ENCODE measurements at places on chromosomes 2 and 18.
A peak's percentile ranks its signal among the peaks of the same experiment; 100 is the strongest.

DNA sequence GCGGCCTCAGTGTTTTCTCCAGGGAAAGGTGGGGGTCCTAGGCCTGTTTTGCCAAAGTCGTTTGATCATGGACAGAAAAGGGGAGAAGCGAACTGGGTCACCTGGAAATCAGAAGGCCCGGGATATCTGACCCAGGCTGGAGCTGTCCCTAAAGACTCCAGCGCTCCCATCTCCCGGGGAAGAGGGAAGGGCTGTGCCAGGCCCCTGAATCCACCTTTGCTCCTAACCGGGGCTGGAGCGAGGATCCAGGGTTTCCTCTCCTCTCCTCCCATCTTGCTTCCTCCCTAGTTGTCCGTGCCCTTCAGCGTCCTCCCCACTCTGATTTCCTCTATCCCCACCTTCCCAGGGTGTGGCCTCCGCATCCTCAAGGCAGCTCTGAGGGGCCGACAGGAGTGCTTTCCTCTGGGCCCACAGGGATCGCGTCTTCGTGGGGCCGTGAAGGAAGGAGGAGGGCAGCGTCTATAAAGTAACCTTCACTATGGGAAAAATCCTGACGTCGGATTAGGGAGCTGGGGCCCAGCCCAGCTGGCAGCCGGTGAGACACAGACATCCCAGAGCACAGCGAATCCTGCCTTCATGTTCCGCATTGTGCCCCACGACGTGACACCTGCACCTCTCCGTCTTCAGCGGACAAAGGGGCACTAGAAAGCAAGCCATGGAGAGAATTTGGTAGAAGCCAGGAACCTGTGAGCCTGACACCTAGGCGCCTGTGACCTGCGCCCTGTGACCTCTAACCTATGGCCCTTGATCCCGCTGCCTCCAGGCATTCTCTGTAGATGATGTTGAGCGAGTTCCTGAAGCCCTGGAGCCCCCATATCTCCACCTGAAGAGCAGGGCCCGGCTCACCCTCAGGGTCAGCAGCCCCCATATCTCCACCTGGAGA, 212.7 kb upstream of the SALL3 start:
- DNase-seq = no peak

DNA sequence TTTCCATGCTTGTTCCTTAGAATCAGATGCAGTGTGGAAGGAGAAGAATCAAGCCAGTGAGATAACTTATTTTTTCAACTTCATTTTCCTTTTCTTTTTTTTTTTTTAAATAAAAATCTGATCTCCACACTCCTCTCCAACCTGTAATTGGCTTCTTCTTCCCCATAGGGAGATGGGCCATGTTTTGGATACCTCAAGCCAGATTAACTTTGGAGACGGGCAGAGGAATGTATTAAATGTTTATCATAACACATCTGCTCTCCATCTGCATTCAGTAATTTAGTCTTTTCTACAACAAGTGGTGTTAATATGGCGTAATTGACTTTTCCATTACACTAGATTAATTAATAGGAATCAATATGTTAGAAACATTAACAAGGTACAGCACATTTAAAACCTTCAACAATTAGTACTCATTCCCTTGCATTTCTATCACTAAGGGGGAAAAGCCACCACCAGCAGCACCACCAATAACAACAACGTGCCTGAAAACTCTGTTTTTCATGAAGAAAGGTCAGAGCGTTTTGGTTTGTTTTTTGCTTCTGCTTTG, 244.1 kb downstream of the MYCN start:
- no peak for DNase-seq

- DNase-seq = no peak
These were observed 283.7 kb upstream of the MMADHC start for GRCh38 chr2:149871091-149871885.

DNA sequence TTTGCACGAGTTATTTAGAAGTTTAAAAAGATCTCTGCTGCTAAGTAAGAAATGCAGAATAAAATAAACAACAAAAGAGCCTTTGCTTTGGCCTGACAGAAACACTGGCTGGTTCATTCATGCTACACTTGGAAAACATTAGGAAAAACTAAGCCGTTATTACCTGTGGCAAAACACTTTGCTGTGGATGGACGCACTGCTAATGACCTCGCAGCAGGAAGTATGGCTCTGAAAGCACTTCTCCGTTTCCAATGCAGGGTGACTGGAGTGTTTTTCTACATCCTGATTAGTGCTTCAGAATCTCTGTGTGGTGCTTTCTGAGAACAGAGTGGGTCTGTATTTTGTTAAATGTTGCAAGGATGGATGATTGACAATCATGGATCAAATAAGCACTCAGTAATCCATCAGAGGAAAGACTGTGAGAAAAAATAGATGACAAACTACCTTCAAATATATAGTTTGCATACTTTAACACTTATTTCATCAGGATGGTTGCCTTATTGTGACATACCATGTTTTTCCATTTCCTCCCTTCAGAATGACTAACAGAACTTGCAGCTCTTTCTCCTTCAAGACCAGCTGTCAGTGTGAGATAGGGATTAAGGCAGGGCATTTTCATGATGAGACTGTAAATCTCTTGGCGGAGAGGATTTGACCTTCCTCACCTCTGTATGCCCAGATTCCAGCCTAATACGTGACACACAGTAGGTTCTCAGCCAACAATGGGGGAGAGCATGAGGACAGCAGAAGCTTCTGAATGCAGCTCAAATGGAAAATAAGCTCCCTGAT, 38.0 kb downstream of the LINC00305 start:
- no peak for DNase-seq

DNA sequence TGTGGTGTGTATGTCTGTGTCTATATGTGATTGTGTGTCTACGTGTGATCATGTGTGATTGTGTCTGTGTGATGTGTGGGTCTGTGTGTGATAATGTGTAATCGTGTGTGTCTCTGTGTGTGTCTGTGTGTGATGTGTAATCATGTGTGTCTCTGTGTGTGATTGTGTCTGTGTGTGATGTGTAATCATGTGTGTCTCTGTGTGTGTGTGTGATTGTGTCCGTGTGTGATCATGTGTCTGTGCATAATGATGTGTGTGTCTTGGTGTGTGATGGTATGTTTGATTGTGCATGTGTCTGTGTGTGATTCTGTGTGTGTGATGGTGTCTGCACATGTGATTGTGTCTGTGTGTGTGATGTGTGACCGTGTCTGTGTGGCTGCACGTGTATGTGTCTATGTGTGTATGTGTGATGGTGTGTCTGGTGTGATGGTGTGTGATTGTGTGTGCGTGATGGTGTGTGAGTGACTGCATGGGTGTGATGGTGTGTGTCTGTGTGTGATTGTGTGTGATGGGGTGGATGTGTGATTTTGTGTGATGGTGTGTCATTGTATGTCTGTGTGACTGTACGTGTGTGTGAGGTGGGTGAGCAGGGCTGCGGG, 78.9 kb downstream of the RTP5 start:
- DNase-seq = no peak

DNA sequence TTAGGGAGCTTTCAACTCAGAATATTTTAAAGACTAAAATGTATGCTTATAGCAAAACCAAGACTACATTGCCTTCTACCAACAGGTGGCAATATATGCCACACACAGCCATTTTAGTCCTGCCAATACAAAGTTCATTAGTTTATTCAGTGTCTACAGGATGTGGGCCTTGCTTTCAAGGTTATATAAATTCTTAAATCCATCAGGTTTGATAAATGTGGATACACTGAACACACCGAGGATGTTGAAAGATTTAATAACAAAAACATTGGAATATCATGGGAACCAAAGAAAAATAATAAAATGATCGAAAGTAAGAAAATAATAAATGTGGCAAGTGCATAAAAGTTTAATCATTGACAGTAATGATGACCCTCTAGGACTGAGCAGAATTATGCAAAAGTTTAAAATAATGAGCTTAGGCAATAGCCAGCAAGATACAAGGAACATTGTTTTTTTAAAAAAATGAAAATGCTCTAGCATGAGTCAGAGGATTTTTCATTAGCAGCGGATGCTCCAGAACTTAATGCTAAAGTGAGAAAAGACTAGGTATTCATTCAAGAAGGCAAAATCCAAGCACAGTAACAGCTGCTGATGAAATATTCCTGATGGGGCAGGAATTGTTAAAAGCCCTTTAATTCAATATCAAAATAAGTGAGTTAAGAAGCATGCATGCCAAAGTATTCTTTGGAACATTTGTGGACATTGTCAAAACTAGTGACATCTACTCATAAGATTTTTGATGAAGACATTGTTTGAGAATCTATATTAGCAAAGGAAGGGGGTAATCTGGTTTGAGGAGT, 14.2 kb downstream of the SCN9A start:
- peak; percentile 26 for DNase-seq

- DNase-seq = no peak
These were observed 236.8 kb downstream of the ZNF516 start for GRCh38 chr18:76258209-76258608.

DNA sequence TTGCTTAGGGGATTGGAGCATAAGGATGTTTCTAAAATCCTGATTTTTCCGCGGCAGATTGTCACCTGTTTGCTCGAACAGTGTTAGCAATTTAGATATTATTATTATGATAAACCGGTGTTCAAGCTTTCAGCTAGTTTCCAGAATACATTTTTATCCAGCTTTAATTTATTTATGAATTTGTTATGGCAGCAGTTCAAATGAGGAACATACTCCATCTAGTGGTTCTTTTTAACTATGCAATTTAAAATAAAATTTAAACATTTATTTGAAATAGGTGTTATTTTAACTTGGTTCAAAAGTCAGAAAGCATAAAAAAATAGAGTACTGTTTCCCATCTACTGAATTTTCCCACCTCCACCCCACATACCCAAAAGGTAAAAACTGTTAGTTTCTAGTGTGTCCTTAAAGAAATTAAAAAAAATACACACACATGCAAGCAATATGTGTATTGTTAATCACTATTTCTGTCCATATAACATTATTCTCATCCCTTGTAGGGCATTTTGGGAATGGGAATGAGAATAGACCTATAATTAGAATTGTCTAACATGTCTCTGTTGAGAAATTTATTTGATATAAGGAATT, 23.2 kb downstream of the ACOXL start:
- DNase-seq = no peak

- no peak for DNase-seq
These were observed 20.3 kb downstream of the ITPRID2 start for GRCh38 chr2:181911830-181912229.

DNA sequence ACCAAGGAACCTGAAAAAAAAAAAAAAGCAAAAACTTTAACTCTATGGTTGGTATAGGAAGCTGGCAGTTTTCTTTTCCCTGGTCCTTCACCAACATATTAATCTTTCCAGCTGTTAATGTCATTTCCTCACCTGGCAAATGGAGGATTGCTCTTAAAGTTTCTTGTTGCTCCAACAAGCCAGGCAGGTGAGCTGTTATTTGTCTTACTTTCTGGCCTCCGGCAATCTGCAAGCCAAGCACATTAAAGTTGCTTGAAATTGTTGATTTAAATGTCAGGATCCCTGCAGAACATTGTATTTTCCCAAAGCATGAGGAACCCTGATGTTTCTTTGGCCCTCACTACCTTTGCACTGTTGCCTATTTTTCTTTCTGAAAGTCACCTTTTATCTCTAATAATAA, 664.9 kb downstream of the METTL4 start:
- no peak for DNase-seq

GRCh38 chr2:209367075-209367747, 56.6 kb upstream of the MAP2 start:
- no peak for DNase-seq

DNA sequence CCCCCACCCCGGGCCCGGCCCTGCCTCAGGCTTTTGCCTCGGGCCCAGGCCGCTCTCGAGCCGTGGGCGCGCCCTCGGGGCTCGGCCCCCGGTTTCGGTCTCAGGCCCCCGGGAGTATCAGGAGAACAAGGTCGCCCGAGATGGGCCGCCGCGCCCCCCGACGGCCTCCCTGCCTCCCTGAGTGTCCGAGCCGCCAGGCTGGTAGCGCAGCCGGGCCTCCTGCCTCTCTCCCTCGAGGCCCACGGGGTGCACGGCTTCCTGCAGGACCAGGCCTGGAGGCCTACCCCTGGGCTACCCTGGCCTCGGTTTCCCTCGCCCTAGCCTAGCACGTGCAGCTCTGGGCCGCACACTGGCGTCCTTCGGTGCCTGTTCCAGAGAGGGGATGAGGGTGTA, 8.4 kb downstream of the GBX2 start:
- no peak for DNase-seq

GRCh38 chr2:132414081-132414480, 2.5 kb upstream of the GPR39 start:
- no peak for DNase-seq

- DNase-seq = no peak
These were observed 38.2 kb upstream of the ASNSD1 start for GRCh38 chr2:189623049-189623448.

- DNase-seq = peak; percentile 21
These were observed 125.5 kb upstream of the REV1 start for GRCh38 chr2:99615247-99615771.

DNA sequence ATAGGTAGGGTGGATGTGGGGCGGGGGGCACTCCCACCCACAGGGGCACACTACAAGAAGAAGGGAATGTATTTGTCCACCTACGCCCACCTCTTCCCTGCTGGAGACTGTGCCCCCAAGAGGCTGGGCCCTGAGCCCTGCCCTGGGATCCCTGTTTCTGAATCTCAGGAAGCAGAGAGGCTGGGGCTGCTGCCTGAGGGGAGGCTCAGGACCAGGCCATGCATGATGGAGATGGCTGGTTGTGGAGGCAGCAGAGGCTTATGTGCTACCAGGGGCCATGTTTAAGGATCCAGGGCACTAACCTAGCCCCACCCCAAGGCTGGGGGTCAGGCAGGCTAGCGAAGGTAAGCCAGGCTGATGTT, 81.1 kb upstream of the OTOF start:
- DNase-seq = no peak

DNA sequence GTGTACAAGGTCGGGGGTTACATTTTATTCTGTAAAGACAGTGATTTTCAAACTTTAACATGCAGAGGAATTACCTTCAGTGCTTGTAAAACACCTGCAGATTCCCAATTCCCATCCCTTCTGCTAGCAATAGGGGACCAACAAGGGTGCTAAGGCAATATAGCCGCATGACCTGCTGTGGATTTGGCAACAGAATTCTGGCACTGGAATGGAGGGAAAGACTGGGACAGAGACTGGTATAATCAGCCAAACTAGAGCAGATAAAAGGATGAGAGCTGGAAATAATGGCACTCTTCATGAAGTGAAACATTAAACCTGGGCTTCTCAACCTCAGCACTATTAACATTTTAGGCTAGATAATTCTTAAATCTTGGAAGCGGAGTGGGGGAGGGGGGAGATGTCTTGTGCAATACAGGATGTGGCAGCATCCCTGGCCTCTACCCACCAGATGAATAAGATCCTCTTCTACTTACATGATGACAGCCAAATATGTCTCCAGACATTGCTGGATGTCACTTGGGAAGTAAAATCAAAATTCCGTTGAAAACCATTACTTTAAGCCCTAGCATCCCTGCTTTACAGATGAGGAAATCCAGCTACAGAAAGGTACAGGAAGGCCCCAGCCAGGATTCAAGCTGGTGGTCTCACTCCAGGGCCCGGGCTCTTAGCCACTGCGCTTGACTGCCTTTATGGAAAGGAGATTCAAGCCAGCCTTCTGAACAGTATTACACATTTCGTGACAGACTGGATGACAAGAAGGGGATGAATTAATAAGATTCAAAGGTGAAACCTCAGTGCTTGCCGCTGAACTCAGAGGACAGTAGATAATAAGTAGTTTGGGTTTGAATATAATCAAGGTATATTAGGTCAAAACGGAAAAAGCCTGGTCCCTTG, 1.7 kb downstream of the EVA1A start:
- DNase-seq = no peak
